Activated B cell treated with CpG ODN at 0.5 μM for 24 hours (primary cell): ENCODE measurements at places on chromosomes 1 and 21. TPM values are rescaled to one million over a fixed set of nuclear protein-coding genes. Genes with fewer than 3 reads are reported as not detected.

Gene TDRD5
- not detected in 2 replicates for total RNA-seq

Gene TFAP2E
- 1.9 and 2.0 TPM in 2 replicates for total RNA-seq

Gene GORAB
- 20.0 and 20.2 TPM in 2 replicates for total RNA-seq

Gene IVL
- not detected in 2 replicates for total RNA-seq

Gene RGS13
- total RNA-seq, result 0.49 and 0.60 TPM in 2 replicates

Gene DIO1
- not detected in 2 replicates for total RNA-seq

DNA sequence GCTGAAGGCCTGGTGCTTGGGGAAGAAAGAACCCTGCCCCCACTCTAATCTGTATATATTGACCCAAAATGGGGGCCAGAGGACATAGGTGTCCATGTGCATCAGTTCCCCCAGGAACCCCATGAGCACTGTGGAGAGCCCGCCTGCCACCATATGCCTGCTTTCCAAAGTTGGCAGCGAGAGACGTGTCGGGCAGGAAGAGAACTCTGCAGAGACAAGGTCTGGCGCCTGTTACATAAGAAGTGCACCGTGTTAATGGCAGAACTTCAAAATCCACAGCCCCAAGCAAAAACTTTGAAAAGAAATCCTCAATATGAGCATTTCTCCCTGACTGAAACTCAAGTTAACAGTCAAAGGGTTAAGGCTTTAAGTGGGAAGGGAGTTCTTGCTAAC lies 8.0 kb downstream of the CTNNBIP1 start:
- no peak for DNase-seq

DNA sequence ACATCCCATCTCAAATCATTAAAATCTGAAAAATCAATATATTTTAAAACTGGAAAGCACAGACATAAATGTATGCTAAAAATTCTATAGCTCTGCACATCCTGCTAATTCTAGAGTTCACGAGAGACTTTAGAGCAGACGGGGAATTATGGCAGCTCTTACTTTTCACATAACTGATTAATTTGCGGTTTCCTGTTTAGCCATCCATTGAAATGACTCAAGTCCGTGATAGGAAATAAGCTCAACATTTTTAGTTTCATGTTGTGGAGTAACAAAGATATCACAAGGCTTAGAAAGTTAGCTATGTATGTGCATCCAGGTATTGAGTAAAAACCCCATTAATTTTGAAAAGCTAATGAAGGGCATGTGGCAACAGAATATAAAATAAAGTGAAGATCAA lies 123.2 kb downstream of the SMYD2 start:
- no peak for DNase-seq

GRCh38 chr1:212459656-212460055 lies 26.9 kb downstream of the NENF start:
- DNase-seq, result no peak

- DNase-seq, result peak; percentile 29
Observed at GRCh38 chr1:111406321-111406768, 21.2 kb downstream of the OVGP1 start.

DNA sequence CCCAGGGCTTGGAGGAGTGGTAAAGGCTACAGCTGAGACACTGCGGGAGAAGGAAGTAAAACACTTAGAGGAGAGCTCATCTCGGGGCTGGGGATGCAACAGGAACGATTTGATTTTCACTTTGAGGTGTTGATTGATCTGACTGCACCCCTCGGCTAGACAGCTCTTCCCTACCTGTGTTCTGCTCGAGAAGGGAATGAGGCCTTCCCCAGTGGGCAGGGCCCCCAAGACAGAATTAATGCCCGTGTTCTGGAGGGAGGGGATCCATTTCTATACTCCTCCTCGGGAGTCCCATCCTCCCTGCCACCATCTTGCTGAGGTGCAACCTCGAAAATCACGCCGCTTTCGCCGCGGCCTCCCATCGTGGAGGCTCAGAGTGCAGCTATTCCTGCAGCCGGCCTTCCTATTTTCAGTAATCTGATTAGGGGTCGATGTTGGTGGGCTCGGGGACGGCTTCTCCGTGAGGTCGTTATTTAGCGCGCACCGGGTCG lies 2.4 kb downstream of the ATP2B4 start:
- peak; percentile 27 for DNase-seq

DNA sequence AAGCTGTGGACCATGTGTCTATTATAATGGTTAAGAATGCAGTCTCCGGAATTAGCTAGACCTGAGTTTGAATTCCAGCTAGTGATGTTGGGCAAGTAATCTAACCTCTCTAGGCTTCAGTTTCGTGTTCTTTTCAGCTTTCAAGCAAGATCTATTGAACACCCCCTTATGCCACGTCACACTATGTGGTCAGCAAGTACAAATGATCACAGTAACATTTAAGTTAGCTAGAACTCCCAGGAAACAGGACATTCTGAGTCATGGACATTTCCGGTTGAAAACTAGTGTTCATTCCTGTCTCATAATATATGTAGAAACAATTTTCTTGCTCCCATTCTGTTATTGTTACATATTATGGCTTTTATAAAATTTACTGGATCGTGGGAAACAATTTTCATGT lies 34.0 kb upstream of the NHLH2 start:
- DNase-seq, result no peak

DNA sequence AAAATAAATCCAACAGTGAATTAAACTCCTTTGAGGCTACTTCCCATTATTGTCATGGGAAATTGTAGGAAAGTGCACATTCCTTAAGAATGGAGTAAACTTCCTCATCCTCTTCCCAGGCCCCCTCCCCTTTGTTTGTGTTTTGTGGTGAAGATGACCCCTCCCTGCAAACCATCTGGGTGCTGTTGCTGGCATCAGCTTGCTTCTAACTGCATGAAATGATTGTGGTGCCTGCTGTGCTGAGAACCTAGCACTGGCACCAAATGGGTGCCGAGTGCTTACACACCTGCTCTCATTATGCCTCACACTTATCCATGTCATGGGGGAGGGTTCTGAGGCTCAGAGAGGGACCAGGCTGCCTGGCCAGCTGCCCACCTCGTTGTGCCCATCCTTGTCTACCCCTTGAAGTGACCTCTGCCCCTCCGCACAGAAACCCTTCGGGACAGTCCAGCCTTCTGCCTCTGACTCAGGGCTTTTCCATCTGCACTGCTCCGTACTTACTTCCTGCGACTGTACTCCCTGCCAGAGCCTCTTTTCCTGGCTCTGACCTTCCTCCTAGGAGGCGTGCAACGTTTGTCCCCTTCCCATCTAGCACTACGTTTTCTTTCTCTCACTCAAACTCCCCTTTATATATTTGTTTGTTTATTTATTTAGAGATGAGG lies 30.6 kb downstream of the CAPN2 start:
- DNase-seq, result no peak

DNA sequence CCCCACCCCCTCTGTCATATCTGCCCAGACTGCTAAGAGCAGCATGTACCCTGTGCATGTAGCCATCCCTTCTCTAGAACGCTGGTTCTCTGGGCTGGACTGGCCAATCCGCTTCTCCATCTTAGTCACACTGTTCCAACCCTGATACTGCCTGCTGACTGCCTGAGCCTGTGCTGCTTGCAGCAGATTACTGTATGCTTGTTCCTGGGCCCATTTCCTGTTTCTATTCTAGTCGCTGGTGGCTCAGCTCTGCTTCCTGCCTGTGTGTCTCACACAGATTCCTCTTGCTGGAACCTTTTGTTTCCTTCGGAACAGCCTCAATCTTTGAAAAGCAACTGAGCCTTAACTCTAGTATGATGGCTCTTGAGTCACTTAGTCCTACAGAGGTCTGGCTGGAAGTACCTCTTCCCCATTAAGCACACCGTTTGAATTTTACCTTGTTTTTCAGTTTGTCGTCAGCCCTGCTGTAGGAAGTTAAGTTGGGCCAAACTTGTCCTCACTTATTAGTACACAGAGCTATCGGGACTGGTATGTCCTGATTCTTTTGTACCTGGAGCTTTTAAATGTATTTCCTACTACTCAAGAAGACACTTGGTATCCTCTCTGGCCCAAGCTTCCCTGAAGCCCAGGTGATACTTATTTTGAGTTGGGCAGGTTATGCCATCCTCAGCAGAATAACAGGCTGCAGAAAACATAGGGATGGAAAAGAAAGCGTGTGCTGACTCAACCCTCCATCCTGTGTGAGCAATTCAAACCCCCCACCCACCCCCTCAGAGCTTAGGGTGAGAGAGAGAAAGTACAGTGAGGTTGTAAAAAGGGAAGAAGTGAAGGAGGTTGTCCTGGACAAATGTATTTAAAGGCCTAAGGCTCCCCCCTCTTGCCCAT lies 43.4 kb upstream of the PIGV start:
- peak; percentile 57 for DNase-seq

DNA sequence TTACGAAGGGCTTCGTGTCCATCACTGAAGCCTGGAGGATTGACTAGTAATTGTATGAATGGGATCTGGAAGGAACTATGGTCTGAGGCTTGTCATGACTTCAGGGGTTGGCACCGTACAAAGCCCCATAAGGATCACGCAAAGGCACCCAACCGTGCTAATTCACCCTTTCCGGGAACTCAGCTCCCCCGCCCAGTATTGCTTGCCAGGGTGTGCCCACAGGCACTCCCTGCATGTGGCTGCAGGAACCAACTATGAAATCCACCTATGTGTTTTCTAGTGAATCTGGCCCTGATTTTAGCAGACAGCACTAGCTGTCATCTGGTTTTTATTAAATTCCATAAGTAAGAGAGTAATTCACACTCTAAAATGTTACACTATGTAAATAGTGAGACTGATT lies 139.2 kb downstream of the TM2D1 start:
- DNase-seq, result no peak

GRCh38 chr1:205939690-205940330 lies 3.4 kb downstream of the SLC26A9 start:
- DNase-seq, result no peak
